ENCODE measurements at places on chromosomes 12 and 14.

DNA sequence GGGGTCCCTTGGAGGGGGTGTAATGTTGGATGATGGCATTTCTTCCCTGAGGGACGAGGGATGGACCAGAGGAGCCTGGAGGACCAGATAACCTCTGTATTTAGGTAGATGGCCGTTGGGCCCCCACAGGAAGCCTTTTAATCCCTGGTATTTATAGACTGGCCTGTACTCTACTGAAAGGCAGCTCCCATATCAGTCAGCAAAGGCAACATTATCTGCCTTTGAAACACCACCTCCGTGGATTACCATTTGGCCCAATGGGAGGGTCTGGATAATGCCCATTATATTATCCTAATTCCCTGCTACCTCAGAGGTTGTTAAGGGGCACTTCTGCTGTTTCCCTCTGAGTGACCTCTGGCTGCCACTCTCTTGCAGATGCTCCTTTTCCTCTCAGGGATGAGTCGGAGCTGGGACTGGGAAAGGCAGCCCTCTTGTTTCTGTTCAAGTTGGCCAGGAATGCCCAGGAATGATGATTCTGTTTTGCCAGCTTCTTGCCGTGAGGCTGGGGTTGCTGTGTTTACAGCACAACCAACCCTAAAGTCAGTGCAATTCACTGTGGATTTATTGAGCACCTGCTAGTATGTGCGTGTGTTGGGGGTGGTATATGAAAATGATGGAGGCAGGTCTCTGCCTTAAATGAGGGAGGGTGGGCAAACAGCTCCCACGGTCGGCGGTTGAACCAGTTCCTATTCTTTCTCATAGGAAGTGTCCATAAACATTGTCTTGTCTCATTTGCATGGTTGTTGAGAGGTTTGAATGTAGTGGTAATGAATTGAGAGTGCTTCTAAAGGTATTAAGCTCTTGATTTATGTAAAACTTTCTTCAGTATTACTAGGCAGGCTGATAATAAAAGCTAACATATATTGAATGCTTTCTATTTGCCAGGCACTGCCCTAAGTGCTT, 18.1 kb downstream of the SUSD6 start:
- DNase-seq: peak; percentile 74

DNA sequence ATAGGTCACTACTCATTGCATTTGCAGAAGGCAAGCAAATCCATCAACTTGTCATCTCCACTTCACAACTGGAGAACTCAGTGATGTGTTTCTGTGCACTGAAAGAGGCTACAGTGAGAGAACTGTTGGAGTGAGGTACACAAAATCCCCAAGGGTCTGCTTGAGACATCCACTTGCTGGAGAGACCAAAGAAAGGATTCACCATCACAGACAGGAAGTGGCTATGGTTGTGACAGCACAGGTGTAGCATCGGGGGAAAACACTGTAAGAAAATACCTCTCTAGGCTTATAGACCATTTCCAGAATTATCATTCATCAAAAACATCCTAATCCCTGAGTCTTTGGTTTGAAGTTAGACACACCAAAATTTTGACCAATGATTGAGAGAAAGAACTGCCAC, 201.3 kb upstream of the OR4E1 start:
- DNase-seq: no peak

- DNase-seq: peak; percentile 1
Observed at GRCh38 chr14:25349269-25349668, 299.3 kb upstream of the STXBP6 start.

DNA sequence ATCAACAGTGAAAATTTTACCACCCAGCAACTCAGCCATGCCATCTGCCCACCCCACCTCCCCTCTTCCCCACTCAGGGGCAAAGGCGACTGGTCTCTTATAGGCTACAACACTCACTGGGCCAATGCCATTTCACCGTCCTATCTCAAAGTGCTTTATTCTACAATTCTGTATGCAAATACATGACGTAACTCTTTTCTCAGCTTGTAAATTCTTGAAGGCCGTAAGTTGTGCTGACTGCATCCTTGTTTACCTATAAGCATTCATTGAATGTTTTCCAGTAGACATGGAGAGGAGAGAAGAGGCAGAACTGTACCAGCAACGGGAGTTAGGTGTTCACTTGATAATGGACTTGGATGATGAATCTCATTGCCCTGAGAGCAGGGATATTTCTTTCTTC, 15.6 kb downstream of the BCL2L14 start:
- DNase-seq: no peak

- no peak for DNase-seq
Observed at GRCh38 chr14:64966976-64967375, 5.2 kb downstream of the RAB15 start.

DNA sequence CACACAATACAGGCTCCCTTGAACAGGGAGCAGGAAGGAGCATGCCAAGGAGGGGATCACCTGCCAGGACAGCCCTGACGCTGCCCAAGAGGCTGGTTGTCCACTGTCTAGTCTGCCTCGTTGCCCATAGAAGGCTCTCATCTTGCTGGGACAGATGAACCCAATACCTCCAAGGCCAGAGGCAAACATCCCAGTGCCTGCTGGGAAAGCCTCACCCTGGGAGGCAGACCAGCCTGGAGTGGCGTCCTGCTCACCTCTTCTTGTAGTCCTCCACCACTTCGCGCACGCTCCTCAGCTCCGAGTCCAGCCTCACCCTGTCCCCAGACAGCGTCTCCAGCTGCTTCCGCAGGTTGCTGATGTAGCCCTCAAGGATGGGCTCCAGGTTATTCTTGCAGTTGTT, 2.4 kb downstream of the KRT73 start:
- no peak for DNase-seq

GRCh38 chr12:40342010-40342409, 117.2 kb downstream of the LRRK2 start:
- DNase-seq: no peak

DNA sequence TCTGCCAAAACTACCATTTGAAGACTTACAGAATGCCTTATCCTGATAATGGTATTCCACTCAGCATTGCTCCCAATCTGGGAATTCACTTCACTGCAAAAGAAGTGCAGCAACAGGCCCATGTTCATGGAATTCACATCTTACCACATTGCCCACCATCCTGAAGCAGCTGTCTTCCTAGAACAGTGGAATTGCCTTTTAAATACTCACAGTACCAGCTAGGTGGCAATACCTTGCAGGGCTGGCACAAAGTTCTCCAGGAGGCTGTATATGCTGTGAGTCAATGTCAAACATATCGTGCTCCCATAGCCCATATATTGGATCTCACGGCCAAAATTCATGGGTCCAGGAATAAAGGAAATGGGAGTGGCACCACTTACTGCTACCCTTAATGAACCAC, 83.8 kb upstream of the PLEKHG7 start:
- DNase-seq: no peak

- peak; percentile 17 for DNase-seq
Observed at GRCh38 chr12:7107636-7108002, 1.4 kb downstream of the C1RL start.

DNA sequence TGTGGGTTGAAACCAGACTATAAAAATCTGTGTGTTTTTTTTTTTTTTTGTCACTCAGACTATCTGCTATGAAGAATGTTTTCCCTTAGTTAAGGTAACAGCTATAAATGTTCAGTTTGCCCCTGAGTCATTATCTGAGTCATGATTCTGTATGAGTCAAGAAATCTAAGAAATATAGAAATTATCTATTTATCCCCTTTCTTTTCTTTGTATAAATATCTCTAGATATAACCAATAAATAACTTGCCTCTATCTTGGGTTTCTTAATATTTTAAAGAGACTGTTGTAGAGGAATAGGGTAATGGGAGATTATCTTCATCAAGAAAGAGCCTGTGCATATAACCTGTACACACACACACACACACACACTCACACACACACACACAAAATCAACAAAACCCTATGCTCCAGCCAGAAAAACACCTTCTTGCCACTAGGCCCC, 161.7 kb upstream of the EEA1 start:
- DNase-seq: no peak

GRCh38 chr14:61538464-61539022, 156.8 kb upstream of the HIF1A start:
- no peak for DNase-seq

DNA sequence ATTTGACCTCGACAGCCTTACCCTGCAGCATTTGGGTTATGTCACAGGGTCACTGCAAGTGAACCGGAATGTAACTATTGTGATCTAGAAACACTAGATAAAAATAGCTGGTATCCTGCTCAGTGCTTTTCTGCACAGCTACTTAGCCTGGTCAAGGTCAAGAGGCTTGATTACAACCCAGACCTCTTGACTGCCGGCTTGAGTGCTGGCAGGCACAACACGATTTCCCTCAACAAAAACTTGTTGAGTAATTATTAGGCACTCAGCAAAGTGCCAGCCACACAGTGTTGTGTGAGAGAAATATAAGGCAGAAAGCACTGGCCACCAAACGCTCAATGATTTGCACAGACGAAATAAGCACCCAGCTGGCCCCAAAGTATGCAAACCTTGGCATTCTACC, 156.7 kb downstream of the NUAK1 start:
- DNase-seq: no peak

DNA sequence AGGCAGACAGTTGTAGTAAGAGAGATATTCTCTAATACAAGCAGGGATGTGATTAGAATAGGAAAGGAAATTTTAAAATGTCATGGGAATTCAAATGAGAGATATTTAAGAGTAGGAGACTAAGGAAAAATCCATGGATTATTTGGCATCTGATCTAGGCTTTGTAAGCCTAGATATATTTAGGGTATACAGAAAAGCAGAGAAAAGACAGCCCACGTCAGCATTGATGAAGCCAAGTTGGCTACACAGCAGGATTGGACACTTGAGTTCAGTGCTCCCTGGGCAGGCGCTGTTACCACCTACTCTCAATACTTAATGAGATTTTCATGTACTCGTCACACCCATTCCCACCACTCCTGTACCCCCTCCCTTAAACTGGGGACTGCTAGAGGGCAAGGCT, 1.7 kb upstream of the KCNJ8 start:
- no peak for DNase-seq

DNA sequence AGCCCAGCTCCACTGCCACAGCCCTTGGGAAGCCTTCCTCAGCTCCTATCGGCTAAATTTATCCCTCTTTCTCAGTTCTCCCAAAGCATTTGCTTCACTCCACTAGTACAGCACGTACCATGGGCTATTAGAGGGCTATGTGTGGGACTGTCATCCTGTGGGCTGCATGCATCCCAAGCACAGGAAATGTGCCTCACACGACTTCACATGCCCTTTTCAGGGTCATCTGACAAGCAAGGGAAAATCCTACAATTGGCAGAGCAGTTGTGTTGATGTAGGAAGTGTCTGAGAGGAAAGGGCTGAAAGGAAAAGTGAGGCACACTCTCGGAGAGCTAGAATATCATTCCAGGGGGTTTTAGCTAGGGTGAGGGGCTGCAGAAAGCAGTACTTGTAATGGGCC, 47.6 kb downstream of the NINJ2 start:
- no peak for DNase-seq

DNA sequence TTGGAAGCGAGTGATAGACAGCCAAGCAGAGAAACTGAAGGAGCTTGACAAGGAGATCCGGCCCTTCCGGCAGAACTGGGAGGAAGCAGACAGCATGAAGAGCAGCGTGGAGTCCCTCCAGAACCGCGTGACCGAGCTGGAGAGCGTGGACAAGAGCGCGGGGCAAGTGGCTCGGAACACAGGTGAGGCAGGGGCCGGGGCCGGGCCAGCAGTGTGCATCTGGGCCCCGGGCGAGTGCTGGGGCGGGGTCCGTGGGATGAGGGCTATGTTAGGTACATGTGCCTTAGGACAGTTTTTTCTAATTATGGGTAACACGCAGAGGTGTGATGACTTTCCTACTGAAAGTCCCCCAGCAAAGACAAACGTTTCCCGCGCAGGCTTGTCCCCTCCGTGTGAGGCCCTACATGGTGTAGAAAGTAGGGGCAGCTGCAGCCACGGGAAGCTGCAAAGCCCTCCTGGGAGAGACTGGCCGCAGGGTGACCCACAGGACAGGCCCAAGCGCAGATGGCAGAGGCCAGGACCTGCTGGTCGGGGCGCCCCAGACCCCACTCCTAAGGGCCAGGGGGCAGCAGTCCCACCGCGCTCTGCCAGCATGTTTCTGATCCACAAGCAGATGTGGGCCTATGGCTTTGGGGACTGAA, 19.1 kb upstream of the AMN start:
- no peak for DNase-seq

Measured in activated CD4-positive, alpha-beta T cell treated with anti-CD3 and anti-CD28 coated beads, Interleukin-10, Interleukin-2, amounts not matched to agents 100 ng/mL and 50 ng/mL, durations not matched to agents 16 hours and 8 hours (primary cell).